ENCODE measurements at places on chromosomes 1 and 21.
A peak's percentile ranks its signal among the peaks of the same experiment; 100 is the strongest.

- no peak for DNase-seq
Measured at GRCh38 chr1:17725811-17726582, 29.1 kb upstream of the ACTL8 start.

GRCh38 chr21:32523988-32524719 lies 61.2 kb downstream of the TCP10L start:
- DNase-seq = no peak

DNA sequence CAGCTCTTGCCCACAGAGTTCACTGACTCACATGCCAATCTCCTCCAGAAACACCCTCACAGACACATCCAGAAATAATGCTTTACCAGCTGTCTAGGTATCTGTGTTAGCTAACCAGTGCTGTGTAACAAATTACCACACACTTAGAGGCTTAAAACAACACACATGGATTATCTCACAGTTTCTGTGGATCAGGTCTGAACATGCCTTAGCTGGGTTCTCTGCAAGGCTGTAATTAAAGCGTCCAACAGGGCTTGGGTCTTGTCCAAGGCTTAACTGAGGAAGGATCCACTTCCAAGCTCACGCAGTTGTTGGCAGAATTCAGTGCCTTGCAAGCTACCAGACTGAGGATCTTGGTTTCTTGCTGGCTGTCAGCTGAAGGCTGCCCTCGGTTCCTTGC lies 92.5 kb upstream of the RGS4 start:
- no peak for DNase-seq

GRCh38 chr1:31765041-31765467 lies 914 bp upstream of the ADGRB2 start:
- DNase-seq = no peak

DNA sequence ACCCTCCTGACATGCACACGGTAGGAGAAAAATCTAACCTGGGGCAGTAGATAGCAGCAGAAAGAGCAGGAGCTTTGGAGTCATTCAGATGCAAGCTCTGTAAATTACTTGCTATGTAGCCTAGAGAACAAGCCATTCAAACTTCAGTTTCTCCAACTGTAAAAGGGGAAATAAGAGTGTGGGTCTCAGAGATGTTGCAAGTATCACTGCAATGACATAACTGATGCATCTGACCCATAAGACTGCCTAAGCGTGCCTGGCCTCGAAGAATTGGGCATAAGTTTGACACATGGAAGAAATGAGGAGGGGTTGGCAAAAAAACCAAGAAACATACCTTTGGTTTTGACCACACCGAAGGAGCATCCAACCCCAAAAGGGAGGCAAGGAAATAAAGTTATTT lies 5.2 kb downstream of the AK2 start:
- peak; percentile 84 for DNase-seq

- DNase-seq = no peak
Measured at GRCh38 chr1:201000391-201000790, 23.1 kb downstream of the KIF21B start.

DNA sequence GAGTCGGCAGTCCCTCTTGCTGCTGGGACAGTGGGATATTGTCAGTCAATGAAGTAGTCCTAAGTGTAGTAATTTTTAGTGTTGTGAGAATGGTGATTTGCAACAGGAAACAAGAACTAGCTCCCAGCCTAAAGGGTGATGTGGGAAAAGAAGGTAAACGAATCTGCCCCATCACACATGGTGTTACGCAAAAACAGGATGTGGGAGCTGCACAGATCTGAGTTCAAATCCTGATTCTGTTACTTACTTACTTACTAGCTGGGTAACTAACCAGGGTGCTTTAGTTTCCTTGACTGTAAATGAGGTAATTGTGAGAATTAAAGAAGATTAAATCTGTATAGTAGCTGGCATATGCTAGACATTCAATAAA lies 22.3 kb downstream of the NAV1 start:
- DNase-seq = peak; percentile 59

- no peak for DNase-seq
Measured at GRCh38 chr1:107152395-107152794, 11.6 kb downstream of the NTNG1 start.

GRCh38 chr1:38533772-38534472 lies 325.6 kb downstream of the RRAGC start:
- DNase-seq = no peak

DNA sequence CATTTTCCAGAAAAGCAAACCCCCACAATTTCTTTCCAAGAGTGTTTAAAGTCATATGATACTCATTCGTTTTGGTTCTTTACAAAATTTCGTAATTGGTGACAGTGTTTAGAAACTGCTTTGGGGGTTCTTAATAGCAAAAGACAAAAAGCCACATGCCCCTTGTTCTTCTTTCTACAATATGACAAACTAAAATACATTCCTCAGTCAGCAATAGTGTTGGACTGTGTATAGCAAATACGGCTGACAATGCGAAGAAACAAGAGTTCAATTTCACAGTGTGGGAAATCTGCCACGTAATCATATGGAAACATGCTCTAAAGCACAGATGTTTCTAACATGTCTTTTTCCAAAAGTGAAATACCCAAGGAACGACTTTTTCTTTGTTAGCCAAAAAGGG lies 7.6 kb upstream of the IFNAR1 start:
- peak; percentile 56 for DNase-seq

DNA sequence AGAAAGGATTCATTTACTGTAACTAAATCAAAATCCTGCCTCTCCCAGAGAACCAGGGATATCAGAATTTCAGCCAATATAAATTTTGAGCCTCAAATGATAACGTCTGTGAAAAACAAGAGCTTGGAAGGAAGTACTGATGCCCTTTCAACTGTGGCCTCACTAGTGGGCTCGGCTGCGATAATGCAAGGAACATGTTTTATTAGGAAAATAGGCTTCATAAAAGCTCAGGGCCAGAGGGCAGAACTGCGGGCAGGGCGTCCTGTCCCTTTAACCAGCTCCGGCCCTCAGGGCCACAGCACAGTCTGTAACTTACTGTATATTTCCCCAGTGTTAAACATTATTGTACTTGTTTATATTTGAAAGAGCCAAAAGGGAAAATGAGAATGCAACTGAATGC lies 122.0 kb downstream of the PEX14 start:
- no peak for DNase-seq

GRCh38 chr1:200900877-200901276 lies 6.2 kb downstream of the INAVA start:
- no peak for DNase-seq

- DNase-seq = peak; percentile 58
Measured at GRCh38 chr1:59743324-59744091, 71.2 kb upstream of the HOOK1 start.

GRCh38 chr1:2523891-2524609 lies 2.3 kb downstream of the PANK4 start:
- no peak for DNase-seq

DNA sequence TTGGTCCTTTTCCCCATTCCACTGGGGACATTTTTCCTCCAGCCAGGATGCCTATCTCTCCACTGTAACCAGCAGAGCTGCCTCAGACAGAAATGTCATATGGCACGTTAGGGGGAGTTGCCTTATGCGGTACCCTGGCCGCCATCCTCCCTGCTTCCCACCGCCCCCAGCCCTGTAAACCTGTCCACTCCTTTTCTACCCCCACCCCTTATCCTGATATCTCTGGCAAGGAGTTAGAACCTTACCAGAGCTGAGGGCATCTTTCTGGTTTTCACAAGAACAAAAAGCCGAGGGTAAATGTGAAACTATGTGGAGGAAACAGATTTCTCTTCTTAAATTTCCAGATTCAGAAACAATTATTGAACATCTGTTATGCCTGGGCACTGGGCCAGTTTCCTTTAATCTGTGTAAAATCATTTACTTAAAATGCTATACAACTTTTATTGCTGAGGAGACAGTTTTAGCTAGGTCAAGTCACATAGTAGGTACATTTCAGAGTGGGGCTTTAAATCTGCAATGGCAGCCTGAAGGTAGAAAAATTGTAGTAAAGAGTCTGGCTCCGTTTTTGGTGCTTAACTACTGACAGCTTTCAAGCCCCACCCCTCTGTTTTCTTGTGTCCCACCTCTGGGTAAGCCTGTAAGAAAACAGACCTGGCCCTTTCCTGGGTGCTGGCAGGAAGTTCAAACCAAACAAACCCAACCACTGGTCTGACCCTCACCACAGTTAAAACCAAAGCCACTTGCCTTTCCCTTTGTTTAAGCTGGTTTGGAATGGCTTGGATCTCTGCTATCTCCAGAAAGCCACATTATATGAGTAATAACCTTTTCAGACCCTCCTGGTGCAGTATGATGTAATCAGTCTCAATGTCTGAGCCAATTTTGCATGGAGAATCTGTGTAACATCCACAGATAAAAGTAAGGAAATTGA lies 319.0 kb downstream of the HHAT start:
- no peak for DNase-seq

DNA sequence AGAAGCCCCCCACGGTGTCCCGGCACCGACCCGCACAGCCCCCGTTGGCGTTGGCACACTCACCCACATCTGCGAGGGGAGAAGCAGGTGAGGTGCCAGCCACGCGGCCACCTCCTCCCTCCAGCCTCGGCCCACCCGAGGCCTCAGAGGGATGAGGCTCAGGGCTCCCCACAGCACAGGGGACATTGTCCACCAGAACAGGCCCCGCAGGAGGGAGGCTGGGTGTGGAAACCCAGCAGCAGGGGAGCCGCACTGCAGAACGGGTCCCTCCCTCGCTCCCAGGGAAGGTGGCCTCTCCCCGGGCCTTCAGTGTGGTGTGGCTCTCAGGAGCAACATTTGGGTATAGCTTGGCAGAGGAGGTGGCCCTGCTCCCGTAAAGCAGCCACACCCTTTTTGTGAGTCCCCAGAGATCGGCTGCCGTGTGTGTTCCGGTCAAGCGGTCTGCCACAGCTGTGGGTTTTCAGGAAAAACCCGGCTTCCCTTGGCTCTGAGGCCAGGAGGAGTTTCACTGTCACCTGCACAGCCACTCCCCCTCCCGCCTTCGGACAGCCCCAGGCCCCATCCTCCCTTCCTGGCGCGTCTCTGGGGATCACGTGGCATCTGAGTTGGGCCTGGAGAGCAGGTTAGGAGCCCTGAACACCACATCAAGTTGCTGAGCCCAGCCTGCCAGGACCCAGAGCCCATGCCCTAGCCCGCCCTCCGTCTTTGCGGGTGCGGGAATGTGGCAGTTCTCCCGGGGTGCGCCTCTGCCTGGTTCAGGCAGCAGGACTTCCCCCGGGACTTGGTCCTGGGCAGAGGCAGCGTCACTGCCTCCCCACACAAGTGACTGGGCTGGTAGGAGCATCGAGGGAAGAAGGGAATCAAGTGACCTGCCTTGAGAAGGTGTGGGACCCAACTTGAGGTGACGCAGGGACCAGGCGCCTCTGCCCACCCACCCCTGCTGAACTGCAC lies 64.0 kb downstream of the MEGF6 start:
- no peak for DNase-seq

- DNase-seq = no peak
Measured at GRCh38 chr21:15293240-15293639, 228.4 kb upstream of the NRIP1 start.

GRCh38 chr1:237341391-237341790 lies 299.4 kb downstream of the RYR2 start:
- no peak for DNase-seq

DNA sequence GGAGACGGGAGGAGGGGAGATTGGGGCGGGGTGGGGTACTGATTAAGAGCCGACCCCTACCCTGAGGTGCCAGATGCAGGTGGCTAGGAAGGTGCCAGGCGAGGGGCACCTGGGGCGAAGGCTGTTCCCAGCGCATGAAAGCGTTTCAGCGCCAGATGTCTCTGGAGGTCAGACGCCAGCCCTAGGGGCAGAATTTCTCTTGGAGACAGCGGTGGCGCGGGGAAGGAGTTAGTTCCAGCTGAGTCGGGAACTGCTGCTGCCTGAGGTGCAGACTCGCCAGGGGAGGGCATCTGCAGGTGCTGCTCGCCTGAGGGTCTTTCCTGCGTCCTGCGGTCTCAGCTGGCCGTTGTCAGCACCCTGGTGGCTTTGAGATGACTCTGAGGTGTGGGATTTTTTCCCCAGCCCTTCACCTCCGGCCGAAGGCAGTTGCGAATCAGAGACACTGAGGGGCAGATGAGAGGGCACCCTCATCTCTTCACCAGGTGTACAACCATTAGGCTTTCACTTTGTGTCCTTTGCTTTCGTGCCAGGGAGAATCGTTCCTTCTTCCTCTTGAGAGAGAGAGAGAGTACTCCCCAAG lies 539 bp downstream of the CGN start:
- no peak for DNase-seq

DNA sequence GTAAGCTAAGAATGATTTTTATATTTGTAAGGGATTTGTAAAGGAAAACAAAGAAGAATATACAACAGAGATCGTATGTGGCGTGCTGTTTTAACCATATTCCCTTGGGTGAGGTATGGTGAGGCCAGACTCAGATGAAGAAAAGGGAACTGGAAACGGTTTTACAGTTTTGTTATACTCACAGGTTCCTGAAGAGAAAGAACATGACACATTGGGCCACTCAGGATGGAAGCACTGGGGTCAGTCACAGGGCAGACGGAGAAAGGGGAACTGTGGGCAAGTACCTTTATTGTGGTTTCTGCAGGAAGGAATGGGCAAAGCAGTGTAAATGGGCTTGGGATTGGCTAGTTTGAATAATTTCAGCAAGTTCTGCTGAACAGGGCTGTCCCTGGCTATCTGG lies 177.4 kb downstream of the LBR start:
- DNase-seq = peak; percentile 97

- DNase-seq = no peak
Measured at GRCh38 chr1:242454262-242455051, 70.0 kb downstream of the PLD5 start.

DNA sequence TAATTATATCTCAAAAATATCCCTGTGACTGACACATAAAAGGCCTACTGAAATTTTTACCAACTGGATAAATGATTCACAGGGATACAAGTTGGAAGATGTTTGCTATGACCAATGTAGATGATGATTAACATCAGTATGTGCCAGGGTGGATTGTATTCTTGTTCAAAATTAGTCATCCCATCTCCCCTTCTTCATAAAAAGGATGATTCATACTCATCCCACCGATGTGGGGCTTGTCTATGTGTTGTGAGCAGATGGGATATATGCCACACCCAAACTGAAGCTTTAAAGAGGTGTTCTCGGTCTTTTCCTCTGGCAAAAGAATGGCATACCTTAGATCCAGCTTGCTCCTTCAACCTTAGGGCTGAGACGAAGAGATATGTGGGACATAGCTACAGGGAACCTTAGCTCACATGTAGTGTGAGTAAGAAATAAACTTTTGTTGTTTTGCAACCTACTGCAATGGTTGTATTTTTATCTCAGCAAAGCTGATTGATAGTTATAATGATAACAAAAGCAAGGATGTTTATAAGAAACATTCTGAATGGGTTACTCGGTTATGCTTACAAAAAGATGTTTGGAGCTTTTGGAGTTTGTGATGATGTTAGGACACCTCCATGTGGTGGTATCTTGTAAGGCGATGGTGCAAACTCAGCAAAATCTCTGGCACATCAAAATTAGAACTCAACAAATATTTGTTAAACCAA lies 29.4 kb downstream of the SPATA17 start:
- no peak for DNase-seq

- DNase-seq = no peak
Measured at GRCh38 chr1:7450838-7451237, 320.3 kb upstream of the VAMP3 start.

GRCh38 chr1:34115233-34115632 lies 49.8 kb downstream of the CSMD2 start:
- no peak for DNase-seq
